ENCODE measurements at places on chromosomes 2 and 18.

- no peak for DNase-seq
Measured at GRCh38 chr2:24830351-24830750, 37.1 kb downstream of the CENPO start.

GRCh38 chr18:29171892-29172755 is 995.2 kb upstream of the CDH2 start:
- no peak for DNase-seq

DNA sequence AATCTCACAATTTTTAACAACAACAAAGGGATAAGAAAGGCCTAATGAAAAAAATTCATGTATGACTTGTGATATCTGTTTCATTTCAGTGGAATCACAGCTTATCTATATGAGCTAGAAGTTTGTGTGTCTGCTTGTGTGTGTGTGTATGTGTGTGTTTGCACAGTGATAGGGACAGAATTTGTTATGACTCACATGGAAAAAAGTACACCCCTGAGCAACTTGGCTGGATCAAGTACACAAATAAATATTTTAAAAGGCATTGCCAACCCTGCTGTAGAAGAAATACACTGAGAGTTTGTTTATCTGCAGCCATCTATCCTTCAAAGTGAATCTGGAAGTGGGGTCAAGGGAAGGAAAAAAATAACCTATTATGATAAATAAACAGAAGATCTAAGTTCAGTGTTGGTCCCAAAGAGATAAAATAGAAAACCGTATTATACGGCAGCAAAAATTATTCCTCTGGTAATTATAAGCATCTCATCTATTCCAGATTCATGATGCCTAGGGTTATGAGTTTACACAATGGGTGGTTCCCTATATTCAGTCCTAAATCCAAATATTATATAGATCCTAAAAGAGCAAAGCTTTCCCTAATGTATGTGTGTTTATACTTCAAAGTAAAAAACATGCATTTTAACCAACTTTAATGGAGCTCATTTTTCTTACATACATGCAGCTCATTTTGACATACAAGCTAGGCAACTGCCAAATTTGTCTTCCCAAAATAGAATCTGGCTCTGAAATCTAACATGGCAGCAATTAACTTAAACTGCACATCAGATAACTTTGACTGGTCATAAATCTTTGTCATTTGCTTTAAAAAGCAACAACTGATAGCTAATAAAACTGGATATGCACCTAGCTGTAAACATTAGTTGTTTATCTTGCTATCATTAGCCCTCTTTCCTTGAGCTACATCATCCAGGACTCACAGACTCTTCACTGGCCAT is 420.6 kb downstream of the IRS1 start:
- no peak for DNase-seq

DNA sequence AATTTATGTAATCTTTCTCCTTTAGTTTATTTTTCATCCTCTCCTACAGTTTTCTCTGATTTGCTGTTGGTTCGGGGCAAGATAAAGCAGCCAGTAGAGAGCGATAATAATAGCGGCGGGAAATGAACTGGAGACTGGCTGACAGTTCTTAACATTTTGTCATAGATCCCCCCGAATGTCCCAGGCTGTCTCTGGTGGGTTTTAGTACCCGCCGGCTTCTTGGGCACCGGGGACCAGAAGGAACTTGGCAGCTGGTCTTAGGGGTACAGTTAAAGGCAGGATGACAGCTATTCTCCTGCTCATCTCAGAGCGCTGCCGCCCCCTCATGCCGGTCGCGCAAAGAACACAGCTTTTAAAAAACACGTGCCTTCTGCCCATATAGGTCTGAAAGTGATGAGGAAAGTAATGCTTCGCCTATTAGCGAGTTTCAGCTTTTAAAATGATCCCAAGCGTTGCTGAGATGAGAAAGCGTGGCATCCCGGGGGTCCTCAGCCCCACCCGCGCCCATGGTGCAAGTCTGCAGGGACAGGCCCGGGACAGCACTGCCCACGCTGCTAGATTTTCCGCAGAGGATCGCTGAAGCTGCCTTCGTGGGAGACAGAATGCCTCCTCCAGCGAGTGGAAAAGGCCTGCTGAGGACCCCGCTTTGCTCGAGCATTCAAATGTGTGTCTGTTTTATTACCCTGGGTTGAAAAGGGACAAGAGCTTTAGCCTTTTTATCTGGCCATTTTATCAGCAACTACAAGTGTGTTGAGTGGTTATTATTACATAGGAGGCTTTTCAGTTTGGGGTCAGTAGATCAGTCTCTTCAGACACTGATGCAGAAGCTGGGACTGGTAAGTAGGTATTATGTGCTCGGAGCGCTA is 3.8 kb downstream of the ONECUT2 start:
- no peak for DNase-seq

- DNase-seq = no peak
Measured at GRCh38 chr2:16785149-16785548, 119.5 kb upstream of the CYRIA start.

- DNase-seq = peak; percentile 26
Measured at GRCh38 chr18:59881728-59882656, 17.8 kb upstream of the PMAIP1 start.

GRCh38 chr2:212289301-212289700 is 249.3 kb downstream of the ERBB4 start:
- DNase-seq = no peak

GRCh38 chr2:239814861-239815601 is 210.1 kb downstream of the NDUFA10 start:
- DNase-seq = no peak

GRCh38 chr2:222609381-222609780 is 46.5 kb downstream of the FARSB start:
- no peak for DNase-seq

- no peak for DNase-seq
Measured at GRCh38 chr2:75431276-75431675, 129.5 kb downstream of the EVA1A start.

- no peak for DNase-seq
Measured at GRCh38 chr2:217162533-217162932, 302.7 kb upstream of the TNP1 start.
